ENCODE measurements at places on chromosomes 11 and 22.
A peak's percentile ranks its signal among the peaks of the same experiment; 100 is the strongest.

DNA sequence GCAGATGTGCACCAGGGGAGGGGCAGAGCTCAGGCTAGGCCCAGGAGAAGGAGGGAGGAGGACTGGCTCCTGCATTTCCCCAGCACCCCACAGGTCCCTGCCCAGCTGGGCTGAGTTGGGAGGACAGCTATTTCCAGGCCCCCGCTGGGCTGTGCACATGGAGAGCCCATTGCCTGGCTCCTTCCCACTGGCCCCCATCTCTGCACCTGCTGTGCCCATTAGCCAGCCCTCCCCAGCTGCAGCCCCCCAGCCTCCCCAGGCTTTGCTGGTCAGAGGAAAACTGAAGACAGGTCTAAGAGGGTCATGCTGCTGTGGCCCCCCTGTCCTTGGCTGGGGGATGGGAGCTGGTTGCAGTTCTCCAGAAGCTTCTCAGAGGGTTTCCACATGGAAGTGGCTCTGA is 81.8 kb upstream of the SHANK2 start:
- DNase-seq = no peak

GRCh38 chr11:120128392-120129119 is 9.4 kb downstream of the TRIM29 start:
- DNase-seq = peak; percentile 65

DNA sequence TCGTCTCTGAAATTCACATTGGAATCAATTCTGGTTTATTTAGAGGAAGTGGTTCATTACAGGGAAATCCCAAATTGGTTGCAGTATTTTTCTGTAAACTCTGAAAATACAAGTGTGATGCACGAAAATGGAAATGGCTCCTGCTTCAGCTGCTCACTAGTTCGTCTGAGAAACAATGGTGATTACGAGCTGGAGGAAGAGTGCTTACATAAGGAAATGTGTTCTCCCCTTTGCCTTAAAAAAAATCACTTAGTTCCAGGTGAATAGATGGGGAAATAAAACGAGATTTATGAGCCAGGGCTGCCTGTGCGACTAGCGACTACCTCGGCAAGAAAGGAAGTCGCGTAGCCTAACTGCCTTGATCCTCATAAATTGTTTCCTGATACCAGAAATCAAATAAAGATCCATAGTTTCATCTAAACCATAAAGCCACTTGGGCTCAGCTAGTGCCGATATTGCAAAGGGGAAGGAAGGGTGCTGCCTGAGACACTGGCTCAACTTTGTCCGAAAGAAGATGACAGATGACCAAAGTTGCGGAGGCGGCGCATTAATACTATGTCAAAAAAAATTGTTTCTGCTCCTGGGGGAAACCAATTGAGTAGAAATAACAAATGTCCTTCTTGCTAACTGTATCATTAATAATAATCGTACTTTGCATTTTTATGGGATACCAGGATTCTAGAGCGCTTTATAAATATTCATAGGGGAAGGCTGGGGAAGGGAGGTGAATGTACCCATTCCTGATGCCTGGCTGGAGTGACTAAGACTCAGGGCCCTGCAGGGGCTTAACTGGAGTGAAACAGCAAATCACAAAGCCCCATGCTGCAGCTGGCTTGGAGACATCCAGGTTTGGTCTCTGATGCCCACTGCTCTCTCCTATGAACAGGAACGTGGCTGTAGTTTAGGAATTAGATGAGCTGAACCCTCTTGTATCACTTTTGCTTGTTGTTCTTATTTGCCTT is 185.7 kb downstream of the BLID start:
- no peak for DNase-seq

DNA sequence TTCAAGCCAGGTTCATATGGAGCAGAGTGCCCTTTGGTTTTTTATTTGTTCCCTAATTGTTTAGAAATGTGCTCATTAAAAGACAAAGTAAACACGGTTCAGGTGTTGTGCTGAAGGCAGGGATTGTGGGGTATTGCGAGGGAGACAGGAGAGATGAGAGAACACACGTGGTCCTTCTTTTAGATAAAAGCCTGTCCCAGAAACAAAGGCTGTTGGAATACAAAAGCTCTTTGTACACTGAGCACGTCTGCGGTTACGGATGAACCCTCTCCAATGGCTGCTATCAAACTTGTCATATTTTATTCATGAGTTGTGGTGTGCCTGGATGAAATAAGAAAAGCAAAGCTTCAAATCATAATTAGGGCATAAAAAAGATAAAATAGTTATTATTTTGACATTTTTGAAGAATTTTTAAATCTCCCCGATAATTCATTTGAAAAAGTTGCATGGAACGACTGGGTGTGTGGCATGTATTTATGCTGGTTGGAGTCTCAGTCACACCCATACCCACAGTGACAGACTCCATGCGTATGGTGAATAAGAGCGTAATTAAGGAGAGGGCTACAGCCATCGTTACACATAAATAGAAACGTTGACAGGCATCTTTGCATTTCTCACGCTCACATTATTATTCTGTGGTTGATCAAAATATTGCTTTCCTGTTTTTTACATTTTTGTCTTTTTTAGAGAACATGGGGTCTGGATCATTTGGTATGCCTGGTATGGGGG is 92.9 kb downstream of the NELL1 start:
- DNase-seq = peak; percentile 98

DNA sequence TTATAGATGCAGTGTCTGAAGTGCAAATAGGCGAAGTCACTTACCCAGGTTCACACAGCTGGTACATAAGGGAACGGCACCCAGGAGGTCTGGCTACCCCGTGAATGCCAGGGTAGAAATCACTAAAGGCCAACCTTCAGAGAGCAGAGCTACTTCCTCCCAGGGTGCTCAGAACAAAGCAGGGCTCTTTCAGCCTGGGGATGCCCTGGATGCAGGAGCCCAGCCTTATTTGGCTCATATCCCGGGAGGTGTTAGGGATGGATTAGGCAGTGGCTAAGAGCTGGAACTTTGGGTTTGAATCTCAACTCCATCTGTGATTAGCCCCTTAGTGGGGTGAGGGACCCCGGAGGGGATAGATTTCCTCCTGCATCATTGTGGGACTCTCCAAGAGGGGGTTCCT is 33.1 kb upstream of the ASPHD2 start:
- no peak for DNase-seq

GRCh38 chr22:39997939-39998726 is 3.4 kb downstream of the FAM83F start:
- no peak for DNase-seq

- DNase-seq = no peak
Observed at GRCh38 chr11:73957654-73958361, 7.0 kb downstream of the DNAJB13 start.

GRCh38 chr11:89203814-89204213 is 26.1 kb downstream of the TYR start:
- DNase-seq = no peak

DNA sequence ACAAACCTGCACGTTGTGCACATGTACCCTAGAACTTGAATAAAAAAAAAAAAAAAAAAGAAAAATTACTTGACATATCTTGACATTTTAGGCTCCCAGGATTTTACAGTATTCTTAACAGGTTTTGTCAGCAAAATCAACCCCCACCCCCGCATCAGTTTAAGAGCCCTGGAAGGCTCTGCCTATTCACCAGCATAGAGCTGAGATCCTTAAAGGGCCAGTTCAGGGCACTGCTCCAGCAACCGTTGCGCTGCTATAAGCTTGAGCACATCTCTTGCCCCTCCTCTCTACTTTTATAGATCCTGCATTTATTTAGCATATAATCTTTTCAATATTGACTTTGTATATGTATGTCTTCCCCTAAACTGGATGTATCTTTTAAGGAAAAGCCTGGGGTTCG is 697 bp upstream of the PAFAH1B2 start:
- DNase-seq = peak; percentile 67

DNA sequence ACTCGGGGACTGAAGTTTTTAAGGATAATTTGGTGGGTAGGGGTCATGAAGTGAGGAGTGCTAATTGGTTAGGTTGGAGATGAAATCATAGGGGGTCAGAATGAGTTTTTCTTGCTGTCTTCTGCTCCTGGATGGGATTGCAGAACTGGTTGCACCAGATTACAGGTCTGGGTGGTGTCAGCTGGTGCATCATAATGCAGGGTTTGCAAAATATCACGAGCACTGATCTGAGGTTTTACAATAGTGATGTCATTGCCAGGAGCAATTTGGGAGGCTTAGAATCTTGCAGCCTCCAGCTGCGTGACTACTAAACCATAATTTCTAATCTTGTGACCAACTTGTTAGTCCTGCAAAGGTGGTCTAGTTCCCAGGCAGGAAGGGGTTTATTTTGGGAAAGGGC is 46.4 kb upstream of the CALCB start:
- no peak for DNase-seq

- no peak for DNase-seq
Observed at GRCh38 chr11:45423036-45423435, 136.9 kb upstream of the SYT13 start.

GRCh38 chr11:71421392-71421950 is 26.7 kb downstream of the DHCR7 start:
- DNase-seq = no peak

DNA sequence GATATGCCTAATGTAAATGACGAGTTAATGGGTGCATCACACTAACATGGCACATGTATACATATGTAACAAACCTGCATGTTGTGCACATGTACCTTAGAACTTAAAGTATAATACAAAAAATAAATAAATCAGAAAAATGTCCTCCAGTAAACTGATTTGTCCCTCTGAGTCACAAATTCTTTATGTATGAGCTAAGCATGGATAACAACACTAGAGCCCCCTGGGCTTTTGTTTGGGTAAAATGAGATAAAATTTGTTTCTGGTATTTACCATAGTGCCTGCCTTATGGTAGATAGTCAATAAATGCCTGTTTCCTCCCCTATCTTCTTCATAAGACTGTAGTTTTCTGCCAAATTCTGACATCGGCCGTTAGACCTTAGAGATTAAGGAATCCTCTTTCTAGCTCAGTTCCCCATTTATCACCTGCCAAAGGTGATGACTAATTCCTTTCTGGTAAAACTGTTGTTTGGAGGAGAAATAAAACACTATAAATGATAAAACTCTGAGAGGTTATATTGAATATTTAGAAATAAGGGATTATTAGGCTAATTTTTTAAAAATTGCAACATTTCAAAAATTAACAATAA is 43.6 kb upstream of the LUZP2 start:
- DNase-seq = no peak

- DNase-seq = no peak
Observed at GRCh38 chr22:46054091-46055073, 77.4 kb upstream of the WNT7B start.

DNA sequence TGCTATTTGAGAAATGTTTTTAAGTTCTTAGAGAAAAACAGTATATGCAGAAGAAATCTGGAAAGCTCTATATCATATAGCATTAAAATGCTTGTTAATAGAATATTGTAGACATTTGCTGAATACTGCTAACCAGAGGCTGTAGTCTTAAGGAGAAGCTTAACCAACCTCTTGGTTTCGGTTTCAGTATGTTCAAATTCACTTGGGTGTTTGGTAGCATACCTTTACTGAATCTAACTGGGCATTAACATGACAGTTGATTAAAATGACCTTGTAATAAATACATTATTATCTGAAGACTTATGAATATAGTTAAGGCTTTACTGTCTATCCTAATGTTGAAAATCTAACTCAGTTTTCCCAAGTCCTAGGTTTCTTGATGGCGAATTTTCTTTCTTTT is 5.4 kb downstream of the PCF11 start:
- DNase-seq = no peak

- no peak for DNase-seq
Observed at GRCh38 chr11:99501655-99502054, 480.9 kb downstream of the CNTN5 start.

DNA sequence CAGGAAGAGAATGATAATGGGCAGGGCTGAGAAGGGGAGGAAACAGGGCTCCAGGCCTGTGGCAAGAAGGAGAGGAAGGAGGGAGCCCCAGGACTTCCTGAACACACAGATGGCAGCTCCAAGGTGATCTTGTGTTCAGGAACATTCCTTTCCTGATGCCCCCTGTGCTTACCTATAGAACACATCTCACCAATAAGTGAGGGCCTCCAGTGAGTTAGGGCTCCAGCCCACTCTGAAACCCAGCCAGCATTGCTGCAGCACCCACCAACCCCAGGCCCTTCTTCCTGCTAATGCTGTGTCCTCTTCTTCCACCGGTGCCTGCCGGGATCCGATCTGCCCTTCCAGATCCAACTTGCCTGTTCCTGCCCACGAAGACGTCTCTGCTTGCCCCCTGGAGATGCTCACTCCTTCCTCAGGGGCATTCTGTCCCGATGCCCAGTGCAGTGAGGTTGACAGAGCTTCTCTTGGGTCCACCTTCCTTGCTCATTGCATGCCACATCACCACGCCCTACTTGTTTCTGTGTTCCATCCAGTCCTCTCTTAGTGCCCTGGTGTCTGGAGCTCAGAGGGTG is 17.4 kb downstream of the ANKK1 start:
- no peak for DNase-seq

GRCh38 chr11:10941871-10942270 is 84.0 kb upstream of the ZBED5 start:
- DNase-seq = no peak

DNA sequence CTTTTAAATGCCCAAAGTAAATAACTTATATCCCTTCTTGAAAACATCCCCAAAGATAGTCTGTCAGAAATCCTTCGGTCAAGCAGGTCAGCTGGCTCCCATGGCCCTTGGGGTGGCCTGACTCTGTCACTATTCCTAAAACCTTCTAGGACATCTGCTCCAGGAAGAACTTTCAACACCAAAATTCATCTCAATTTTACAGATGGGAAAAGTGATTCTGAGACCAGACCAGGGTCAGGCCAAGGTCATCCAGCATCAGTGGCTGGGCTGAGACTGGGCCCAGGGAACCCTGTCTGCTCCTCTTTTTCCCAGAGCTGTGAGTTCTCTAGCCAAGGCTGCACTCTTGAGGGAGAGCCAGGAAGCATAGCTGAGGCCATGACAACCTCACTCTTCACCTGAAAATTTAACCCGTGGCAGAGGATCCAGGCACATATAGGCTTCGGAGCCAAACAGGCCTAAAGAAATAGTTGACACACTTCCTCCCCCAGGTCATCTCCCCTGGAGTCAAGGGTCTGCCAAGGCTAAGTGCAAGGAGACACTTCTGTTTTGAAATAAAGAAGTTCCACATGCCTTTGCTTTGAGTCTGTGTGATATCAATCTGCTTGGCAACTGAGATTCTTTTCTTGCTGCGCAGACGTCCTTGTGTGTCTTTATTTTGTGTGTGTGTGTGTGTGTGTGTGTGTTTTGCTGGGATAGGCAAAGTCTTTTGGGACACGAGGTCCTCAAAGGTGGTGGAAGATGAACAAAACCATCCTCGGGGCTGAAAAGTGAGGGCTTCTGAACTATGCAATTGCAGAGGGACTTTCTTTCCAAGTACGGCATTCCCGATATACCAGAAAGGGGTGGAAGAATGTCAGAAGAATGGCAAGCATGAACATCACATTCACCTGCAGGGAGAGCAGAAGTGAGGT is 16.8 kb upstream of the PRG2 start:
- no peak for DNase-seq

GRCh38 chr11:46347637-46348311 is 511 bp downstream of the DGKZ start:
- DNase-seq = no peak

- DNase-seq = no peak
Observed at GRCh38 chr11:12160680-12161079, 50.3 kb downstream of the MICAL2 start.

GRCh38 chr11:44766112-44766971 is 39.6 kb downstream of the TSPAN18 start:
- no peak for DNase-seq
